NCI-H1105 treated with DMSO at 0.1 percent for 48 hours (cell line): ENCODE measurements at places on chromosomes 16 and 17.

- no peak for DNase-seq
Measured at GRCh38 chr16:75262800-75263127, 11.3 kb upstream of the BCAR1 start.

DNA sequence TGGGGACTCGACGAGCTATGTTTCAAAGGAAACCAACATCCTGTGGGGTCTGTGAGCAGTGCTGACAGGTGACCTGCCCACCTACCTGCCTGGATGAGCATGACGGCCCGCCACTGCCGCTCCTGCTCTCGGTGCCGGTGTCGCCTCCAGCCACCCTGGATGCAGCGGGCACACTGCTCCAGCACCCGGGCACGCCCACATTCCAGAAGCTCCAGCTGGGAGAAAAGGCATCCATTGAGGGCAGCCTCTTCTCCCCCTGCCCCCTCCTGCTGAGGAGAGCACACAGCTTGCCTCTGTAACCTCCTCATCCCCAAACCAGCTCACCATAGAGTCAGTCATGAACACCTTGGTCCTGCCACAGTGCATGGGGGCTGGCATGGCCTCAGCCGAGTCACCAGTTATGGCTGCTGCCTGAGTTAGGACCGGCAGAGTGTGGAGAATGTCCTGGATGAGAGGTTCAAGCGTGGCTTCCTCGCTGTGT lies 14.3 kb downstream of the ZNHIT3 start:
- no peak for DNase-seq

DNA sequence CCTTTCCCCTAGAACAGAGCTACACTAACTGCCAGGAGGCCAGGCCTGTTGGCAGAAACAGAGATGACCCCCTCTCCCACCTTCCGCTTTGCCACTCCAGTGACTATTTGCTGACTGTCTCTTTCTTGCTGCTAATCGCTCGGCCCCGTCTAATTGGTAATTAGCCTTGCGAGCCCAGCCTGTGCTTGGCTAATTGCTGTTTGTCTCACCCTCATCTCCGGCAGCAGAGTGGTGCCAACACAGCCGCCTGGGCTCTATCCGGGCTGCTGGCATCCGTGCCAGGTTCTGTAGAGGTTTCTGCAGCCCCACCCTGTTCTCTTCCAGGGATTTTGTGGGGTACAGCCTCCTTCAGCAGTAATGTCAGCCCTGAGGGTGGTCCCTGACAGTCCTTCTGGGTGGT lies 27.4 kb upstream of the PHB1 start:
- peak; percentile 60 for DNase-seq

DNA sequence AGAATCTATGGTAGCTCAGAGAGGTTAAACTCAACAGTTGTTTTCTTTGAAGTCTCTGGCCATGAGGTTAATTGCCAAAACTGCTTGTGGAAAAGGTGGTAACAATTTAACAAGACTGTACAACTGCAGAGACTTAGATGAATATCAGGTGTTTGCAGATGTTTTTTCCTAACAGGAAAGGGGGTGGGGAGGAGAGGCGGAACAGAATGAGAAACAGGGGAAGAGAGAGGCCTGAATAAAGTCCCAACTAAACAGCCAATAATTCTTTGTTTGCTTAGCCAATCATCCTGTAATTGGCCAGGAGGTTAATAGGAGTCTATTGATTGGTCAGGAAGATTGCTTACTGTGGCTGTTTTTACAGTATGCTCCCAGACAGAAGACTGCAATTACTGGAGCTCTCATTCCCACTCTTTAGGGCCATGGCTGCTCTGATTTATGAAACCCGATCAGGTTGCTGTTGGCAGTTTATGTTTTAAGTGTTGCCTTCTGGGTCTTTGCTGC lies 249.7 kb upstream of the TBX2 start:
- DNase-seq, result peak; percentile 40

- DNase-seq, result no peak
Measured at GRCh38 chr16:56989988-56990387, 631 bp downstream of the NLRC5 start.

- no peak for DNase-seq
Measured at GRCh38 chr17:68431045-68431608, 26.2 kb downstream of the WIPI1 start.

- no peak for DNase-seq
Measured at GRCh38 chr16:31138621-31139578, 3.4 kb upstream of the PRSS8 start.

DNA sequence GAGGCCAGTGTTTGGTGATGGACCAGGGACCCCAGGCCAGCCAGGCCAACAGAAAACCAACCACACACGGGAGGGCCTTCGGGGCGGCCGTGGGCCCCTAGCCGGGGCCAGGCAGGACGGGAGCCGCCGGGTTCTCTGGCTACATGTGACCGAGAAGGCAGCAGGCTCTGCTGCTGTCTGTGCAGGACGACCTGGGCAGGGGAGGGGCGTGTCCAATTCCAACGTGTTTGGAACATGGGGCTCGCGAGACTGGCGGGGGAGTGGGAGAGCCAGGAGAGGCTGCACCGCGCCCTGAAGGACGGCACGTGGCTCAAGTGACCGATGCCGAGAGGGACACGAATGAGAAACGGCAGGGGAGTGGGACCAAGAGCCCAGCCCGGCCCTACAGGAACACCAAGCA lies 75.4 kb downstream of the LMF1 start:
- DNase-seq, result no peak
